ENCODE measurements at places on chromosomes 1 and 21. TPM values are rescaled to one million over a fixed set of nuclear protein-coding genes. Genes with fewer than 3 reads are reported as not detected.

RGS16 gene
- total RNA-seq = 6.3 TPM

DNA sequence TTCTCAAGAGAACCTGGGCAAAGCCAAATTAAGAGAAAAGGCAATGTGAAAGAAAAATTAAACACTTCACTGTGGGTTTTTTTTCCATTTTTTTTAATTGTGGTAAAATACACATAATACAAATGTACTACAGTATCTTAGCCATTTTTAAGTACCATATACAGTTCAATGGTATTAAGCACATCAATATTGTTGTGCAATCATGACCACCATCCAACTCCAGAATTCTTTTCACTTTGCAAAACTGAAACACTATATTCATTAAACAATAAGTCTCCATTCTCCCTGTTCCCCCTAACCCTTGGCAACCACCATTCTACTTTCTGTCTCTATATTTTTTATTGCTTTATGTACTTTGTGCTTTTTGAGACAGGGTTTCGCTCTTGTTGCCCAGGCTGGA lies 17.8 kb upstream of the OTUD7B start:
- H3K4me3 ChIP-seq = no peak overlapping the region
- H3K36me3 ChIP-seq = no peaks in the 10 kb centered on the region
- no peaks in the 10 kb centered on the region for H3K27me3 ChIP-seq

ZNF670 gene
- 5.5 TPM for total RNA-seq

DNA sequence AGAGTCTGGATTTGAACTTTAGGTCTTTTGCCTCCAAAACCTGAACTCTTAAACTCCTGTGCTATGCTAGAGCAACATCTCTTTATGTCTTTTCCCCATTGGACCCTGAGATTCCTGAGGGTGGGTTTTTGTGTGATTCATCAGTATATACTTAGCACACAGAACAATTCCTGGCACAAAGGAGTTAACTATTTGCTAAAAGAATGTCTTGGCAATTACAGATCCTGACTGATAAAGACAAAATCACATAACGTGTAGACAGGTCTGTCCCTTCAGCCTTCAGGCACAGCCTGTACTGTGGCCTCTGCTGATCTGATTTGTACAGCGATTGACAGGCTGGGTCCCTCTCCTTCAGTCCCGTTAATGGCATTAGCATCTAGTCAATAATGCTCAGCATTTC lies 162.4 kb upstream of the BEND5 start:
- no peak overlapping the region for H3K27ac ChIP-seq
- H3K4me3 ChIP-seq = no peak overlapping the region
- DNase-seq = no peak

- no peaks in the 10 kb centered on the region for H3K36me3 ChIP-seq
- peaks cover 10% of the 10 kb centered on the region for H3K4me1 ChIP-seq
- peak; percentile 24 for DNase-seq
- H3K27ac ChIP-seq = peak overlapping the region; percentile 98
- H3K4me3 ChIP-seq = peak overlapping the region; percentile 87
These were observed 541 bp upstream of the CD58 start for GRCh38 chr1:116571215-116571919.

GRCh38 chr21:21385404-21385803 lies 387.2 kb downstream of the NCAM2 start:
- no peak overlapping the region for H3K4me3 ChIP-seq
- H3K4me1 ChIP-seq = no peaks in the 10 kb centered on the region
- H3K27me3 ChIP-seq = no peaks in the 10 kb centered on the region
- no peak for DNase-seq
- H3K36me3 ChIP-seq = no peaks in the 10 kb centered on the region
- no peak overlapping the region for H3K27ac ChIP-seq

CACNA1E gene
- 1.8 TPM for total RNA-seq

DNA sequence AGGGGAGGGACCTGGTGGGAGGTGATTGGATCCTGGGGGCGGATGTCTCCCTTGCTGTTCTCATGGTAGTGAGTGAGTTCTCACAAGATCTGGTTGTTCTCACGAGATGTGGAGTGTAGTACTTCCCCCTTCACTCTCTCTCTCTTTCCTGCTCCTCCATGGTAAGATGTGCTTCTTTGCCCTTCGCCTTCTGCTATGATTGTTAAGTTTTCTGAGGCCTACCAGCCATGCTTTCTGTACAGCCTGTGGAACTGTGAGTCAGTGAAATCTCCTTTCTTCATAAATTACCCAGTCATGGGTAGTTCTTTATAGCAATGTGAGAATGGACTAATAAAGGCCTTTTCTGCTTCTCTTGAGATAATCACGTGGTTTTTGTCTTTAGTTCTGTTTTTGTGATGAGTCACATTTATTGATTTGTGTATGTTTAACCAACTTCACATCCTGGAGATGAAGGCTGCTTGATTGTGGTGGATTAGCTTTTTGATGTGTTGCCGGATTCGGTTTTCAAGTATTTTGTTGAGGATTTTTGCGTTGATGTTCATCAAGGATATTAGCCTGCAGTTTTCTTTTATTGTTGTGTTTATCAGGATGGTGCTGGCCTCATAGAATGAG lies 45.5 kb downstream of the RABGAP1L start:
- no peak overlapping the region for H3K27ac ChIP-seq
- H3K4me3 ChIP-seq = no peak overlapping the region
- no peaks in the 10 kb centered on the region for H3K27me3 ChIP-seq
- no peak for DNase-seq
- H3K4me1 ChIP-seq = no peaks in the 10 kb centered on the region

DNA sequence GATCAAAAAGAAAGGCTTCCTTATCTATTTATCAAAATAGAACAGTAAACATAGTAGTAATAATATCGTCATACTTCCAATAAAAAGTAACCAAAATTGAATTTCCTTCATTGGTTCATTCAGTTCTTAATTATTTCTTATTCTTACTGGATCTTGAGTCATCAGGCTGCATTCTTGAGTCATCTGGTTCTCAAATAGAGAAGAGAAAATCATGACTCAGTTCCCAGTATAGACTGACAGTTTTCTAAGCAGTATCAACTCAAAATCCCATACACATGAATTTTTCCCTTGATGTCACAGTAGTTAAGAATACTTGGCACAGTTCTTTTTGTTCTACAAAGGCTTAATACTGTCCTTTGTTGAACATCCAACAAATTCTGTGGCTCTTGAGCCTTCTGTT lies 626.9 kb upstream of the ADGRL4 start:
- no peak overlapping the region for H3K4me3 ChIP-seq
- DNase-seq = no peak
- no peaks in the 10 kb centered on the region for H3K4me1 ChIP-seq
- H3K27me3 ChIP-seq = no peaks in the 10 kb centered on the region
- H3K27ac ChIP-seq = no peak overlapping the region
- H3K36me3 ChIP-seq = no peaks in the 10 kb centered on the region

LCE1B gene
- total RNA-seq = not detected
